ENCODE measurements at places on chromosomes 3 and 15.

DNA sequence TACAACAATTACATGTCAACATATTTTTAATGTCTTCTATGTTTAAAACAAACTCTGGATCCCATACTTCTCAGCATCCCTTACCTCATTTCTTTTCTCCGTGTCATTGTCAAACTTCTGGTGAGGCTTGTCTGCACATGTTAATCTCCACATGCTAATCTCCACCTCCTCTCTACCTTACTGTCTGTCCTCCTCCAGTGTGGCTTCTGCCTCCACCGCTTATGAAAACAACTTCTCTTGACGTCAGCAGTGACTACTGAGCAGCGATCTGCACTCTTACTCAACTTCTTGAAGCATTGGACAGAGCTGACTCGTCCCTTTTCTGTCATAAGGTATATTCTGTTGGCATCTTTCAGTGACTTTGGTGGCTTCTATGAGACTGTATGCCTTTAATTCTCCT is 338.2 kb upstream of the THRB start:
- DNase-seq, result no peak

- no peak for DNase-seq
Measured at GRCh38 chr3:194080913-194081800, 54.8 kb upstream of the HES1 start.

GRCh38 chr3:128875556-128876120 is 3.8 kb upstream of the ACAD9 start:
- DNase-seq, result peak; percentile 41

DNA sequence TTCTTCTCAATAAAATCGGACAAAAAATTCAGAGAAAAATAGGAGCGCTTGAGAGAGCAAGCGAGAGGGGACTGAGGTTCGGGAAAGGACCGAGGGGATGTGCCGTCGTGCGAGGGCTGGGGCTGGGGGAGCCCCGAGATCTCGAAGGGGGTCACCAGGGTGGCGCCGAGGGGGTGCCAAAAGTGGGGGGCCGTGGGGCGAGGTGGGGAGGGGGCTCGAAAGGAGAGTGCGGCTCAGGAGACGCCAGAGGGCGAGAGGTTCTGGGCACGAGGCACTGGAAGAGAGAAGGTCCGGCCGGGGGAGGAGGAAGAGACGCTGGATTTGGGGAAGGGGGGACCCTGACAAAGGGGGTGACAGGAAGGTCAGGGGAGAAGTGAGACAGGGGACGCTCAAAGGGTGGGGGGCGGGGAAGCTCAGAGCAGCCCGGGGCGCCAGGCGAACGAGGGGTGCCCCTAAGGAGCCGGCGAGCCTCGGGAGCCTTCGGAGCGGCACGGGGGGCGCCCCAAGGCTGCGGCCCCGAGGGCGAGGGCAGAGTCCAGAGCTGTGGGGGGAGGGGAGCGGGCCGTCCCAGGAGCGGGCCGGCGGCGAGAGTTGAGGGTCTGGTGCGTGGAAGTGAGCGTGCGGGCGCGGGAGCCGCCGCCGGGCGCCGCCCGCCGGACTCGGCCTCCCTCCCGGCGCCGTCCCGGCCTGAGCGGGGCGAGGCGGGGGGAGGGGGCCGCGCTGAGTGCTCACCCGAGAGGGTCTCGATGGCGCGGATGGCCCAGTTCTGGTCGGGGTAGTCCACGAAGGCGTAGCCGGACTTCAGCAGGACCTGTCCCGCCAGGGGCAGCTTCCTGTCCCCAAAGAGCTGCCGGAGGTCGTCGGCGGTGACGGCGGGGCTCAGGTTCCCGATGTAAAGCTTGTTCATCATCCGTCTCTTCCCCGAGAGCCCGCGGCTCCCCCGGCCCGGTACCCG is 514 bp downstream of the IGF2BP2 start:
- peak; percentile 47 for DNase-seq

GRCh38 chr3:29565236-29565635 is 284.4 kb downstream of the RBMS3 start:
- no peak for DNase-seq

- no peak for DNase-seq
Measured at GRCh38 chr3:19920401-19921080, 13.5 kb downstream of the EFHB start.

DNA sequence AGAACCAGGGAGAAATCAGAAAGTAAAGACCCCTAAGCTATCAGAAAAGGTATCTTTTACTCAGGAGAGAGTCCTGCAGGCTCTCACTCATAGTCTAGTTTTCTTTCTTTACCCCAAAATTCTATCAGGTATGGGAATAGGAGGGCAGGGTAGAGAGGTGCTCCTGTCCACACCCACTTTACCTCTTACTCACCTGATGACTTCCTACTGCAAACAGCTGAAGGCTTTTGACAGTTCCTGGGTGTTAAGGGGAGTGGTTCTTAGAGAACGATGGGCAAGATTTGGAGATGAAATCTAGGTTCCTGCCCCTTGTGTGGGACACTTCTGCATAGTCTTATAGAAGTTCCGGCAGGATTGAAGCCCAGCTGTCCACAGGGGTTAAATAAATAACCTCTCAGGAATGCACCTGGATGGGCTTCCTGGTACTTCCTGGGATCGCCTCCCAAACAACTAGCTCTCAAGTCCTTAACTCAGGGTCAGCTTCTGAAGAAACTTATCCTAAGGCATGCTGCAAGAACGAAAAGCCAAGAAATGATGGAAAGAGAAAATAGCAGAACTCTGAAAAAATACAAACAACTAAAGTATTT is 10.8 kb upstream of the TNFAIP8L3 start:
- no peak for DNase-seq

DNA sequence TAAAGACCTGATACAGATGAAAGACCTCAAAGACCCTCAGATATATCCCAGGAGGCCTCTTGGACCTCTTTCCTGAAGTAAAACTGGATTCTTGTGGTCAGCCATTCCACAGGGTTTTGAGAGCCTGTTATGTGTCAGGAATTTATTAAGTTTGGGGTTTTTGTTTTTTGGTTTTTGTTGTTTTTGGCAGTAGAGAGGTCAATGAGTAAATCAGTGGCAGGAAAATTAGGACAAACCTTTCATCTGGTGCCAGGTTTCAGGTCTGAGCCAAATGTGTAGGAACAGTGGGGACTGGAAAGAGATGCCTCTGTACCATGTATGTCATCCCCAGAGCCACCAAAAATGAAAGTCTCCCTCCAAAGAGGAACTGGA is 520.4 kb upstream of the MDFIC2 start:
- no peak for DNase-seq

GRCh38 chr3:105448338-105448982 is 81.8 kb downstream of the ALCAM start:
- DNase-seq, result peak; percentile 24

DNA sequence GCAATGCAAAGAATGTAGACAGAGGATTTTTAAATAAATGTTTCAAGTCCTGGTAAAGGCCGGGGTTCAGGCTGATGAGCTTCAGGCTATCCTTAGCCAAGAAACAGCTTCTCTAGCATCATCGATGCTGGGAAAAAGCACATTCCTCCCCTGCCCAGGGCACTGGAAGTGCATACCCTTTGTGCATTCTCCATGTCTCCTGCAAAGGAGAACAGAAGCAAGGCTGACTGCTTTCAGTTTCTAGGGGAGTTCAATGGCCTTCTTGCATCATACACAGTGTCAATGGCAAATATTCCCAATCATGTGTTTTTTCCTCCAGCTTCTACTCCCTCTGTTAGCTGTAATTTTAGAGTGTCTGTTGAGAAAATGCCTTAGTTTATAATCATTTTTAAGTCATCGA is 59.9 kb downstream of the GPR176 start:
- DNase-seq, result peak; percentile 65

GRCh38 chr3:194254040-194254439 is 97.1 kb downstream of the CPN2 start:
- no peak for DNase-seq

- DNase-seq, result no peak
Measured at GRCh38 chr3:127689266-127689860, 16.6 kb downstream of the ABTB1 start.

DNA sequence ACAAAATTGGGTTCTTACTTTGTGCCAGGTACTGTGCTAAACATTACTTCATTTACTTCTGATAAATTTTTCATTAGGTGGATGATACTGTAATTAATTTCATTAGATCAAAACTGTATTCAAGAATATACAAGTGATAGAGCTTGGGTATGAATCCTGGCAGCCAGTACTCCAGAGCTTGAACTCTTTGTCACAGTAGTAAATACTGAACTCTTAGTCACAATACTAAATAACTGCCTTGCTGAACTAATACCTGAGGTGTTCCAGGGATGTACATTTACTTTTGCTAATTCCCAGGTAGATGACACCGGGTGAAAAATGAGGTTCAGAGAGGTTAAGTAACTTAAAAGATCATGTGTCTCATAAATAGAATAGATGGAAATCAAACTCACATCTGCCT is 20.3 kb downstream of the FXR1 start:
- no peak for DNase-seq

DNA sequence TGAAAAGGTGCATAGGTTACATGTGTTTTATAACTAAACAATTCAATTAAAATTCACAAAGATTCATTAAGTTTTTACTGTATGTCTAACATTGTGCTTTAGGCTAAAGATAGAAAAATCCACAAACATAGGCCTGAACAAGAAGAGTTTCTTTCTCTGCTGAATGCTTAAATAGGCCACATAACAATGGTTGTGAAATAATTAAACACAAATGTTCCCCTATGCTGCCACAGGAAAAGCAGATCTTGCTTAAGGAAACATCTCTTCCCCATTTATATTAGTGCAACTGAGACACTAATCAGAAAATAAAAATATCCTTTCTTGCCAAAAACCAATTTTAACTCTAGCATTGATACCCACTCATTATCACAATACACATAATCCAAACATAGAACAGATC is 725.4 kb upstream of the DPPA4 start:
- DNase-seq, result no peak

DNA sequence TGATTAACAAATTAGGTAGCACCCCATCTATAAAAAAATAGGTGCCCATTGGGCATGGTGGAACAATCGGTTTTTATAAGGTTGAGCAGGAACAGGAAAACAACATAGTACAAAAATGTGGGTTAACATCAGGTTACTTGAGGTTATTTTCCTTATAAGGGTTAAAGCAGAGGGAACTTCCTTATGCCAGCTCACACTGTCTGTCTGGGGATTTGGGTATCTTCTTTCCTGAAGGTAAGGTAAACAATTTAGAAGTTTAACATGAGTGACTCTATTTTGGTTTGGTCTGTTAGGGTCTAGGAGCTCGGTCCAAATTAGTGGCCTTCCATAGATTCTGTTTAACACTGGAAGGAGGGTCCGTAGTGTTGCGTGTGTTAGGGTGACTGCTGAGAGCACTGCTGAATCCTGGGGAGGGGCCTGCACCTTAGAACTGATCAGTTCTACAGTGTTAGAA is 14.7 kb downstream of the CHD2 start:
- DNase-seq, result no peak

GRCh38 chr3:66255865-66256264 is 35.1 kb downstream of the SLC25A26 start:
- DNase-seq, result no peak

GRCh38 chr15:77526595-77527163 is 106.0 kb downstream of the HMG20A start:
- no peak for DNase-seq

GRCh38 chr15:40412095-40412759 is 6.6 kb downstream of the IVD start:
- no peak for DNase-seq

GRCh38 chr15:75167588-75168350 is 33.9 kb upstream of the C15orf39 start:
- peak; percentile 75 for DNase-seq

GRCh38 chr3:123055352-123055751 is 11.5 kb upstream of the PDIA5 start:
- DNase-seq, result no peak

- DNase-seq, result peak; percentile 52
Measured at GRCh38 chr15:73564255-73564654, 68.9 kb downstream of the NPTN start.

GRCh38 chr3:22895671-22896070 is 307.5 kb upstream of the UBE2E2 start:
- no peak for DNase-seq

- no peak for DNase-seq
Measured at GRCh38 chr3:12835052-12835665, 6.2 kb downstream of the RPL32 start.

DNA sequence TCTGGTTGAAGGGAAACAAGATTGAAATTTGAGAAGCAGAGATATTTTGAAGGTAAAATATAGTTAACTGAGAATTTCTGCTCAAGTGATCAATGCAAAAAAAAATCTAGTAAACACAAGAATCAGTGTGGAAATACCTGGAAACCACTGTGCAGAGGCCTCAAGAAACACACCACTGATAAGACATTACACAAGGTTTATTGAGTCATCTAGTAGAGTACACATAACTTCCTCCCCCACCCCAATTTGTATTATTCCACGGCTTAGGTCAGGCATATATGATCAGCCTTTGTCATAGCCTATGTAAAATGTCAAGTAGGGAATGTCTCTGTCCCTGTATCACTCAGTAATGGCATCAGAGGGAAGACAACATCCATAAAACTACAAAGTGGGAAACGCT is 447.8 kb upstream of the BCHE start:
- peak; percentile 30 for DNase-seq

DNA sequence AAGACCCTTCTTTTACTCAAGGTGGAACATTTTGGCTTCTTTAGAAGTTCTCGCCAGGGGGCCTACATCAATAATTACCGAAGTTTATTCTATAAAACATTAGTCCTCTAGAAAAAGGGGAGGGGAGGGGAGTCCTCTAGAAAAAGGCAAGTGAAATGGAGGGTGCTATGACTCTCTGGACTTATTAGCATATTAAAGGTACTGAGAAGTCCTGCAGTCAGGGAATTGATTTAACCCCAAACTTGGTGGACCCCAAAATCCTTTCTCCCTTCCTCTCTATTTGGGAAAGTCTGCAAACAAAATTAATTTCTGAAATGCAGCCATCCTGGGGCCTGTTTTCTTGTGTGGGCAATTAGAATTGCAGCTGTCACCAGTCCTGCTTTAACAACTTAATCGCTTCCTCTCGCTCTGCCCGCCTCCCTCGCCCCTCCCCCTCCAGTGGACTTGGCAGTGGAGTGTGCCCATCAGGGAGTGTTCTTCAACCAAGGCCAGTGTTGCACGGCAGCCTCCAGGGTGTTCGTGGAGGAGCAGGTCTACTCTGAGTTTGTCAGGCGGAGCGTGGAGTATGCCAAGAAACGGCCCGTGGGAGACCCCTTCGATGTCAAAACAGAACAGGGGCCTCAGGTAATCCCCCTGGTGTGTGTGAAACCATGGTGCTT is 18.9 kb upstream of the LRRK1 start:
- DNase-seq, result no peak

DNA sequence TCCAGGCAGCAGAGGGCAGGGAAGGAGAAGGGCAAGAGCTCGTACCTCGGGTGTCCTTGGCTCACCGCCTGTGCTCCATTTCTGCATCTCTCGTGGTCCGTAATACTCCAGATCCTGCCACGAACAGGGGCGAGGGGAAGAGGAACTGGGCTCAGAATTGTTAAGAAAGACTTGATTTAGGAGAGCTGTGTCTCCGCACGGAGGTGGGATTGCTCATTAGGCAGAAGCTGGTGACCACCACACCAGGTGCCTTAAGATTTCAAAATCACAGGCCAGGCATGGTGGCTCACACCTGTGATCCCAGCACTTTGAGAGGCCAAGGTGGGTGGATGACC is 37.2 kb upstream of the BDH1 start:
- no peak for DNase-seq
